Activated CD4-positive, alpha-beta T cell treated with anti-CD3 and anti-CD28 coated beads, Interleukin-2, amount 10 ng/mL, durations not matched to agents 7 days and 5 days (primary cell): ENCODE measurements at places on chromosomes 16 and 17. TPM values are rescaled to one million over a fixed set of nuclear protein-coding genes. Genes with fewer than 3 reads are reported as not detected.
A peak's percentile ranks its signal among the peaks of the same experiment; 100 is the strongest.

- DNase-seq: peak; percentile 47
Observed at GRCh38 chr17:63931981-63932561, at the start of gene CD79B. CD79B (minus strand) TSS chr17:63932331; CDS start chr17:63932261, 70 bp downstream.

DNA sequence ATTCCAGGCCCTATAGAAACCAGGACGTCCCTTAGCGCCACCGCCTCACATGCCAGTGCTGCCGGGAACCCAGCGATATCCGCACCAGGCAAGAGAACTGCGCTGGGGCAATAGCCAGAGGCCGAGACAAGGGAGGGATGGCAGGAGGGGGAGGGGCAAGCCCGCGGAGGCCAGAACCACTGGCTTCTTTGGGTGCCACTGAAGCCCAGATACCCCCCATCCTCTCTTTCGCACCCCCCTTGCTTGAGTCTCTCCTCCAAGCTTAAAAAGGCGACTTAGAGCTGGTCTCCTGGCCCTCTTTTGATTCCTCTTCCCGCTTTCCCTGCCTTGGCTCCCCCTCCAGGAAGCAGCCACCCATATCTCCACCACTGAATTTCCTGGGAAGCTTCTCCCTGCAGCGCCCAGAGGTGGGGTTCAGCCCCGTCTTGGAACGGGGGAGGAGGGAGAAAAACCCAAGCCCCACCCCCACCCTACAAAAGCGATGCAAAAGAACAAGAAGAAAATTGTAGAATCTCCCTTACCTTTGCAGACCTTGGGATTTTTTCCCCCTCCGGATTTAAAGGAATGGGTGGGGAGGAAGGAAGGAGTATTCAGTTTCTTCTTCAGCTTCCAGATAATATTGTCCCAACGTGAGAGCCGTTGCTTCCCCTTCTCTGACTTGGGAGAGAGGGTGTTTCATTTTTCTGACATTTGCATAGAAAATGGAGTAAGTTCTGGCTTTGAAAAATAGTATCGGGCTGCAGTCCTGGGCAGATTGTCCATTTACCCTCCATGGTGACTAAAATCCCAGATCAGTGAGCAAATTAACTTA is 622 bp downstream of the HOXB6 start:
- DNase-seq: no peak

DNA sequence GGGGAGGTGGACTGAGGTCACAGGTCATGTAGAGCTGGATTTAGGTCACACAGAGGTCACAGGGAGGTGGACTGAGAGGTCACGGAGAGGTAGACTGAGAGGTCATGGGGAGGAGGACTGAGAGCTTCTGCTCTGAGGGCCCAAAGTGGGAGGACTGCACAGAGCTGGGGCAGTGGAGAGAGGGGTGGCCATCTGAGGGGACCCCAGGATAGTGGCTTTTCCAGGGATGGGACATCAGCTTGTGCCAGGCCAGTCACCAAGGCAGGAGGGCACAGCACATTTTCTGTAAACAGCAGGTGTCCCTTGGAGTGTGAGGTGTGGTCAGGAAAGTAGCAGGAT is 26.1 kb upstream of the JPT2 start:
- no peak for DNase-seq

DNA sequence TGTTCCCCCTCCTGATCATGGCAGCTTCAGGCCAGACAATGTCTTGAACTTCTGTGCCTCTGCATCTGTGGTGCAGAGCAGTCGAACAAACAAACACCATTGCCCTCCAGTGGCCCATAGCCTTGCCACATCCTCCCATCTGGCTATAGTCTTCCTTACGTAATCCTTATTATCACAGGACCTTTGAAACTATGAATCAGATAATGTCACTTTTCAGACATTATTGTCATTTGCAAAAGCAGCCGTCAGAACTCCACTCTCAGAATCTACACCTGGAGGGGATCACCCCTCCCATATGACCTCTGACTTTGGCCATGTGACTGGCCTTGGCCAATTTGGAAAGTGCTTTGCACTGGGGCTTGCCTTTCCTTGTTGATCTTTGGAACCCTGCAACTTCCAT is 387.3 kb downstream of the MAF start:
- no peak for DNase-seq

Gene RNF43
- total RNA-seq: 0.07 TPM

Gene CBLN1
- not detected for total RNA-seq
